ENCODE measurements at places on chromosomes 6 and 20. TPM values are rescaled to one million over a fixed set of nuclear protein-coding genes. Genes with fewer than 3 reads are reported as not detected.

DNA sequence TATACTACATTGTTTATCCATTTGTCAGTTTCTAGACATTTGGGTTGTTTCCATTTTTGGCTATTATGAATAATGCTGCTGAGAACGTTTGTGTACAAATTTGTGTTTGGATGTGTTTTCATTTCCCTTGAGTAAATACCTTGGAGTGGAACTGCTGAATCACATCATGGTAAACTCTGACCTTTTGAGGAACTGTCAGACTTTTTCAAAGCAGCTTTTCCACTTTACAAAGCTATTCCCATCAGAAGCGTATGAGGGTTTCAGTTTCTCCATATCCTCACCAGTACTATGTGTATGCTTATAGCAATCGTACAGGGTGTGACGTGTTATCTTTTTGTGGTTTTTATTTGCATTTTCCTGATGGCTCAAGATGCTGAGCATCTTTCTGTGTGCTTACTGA lies 103.7 kb downstream of the MYO6 start:
- DNase-seq = no peak

GRCh38 chr6:161056451-161056850 lies 64.9 kb downstream of the MAP3K4 start:
- DNase-seq = no peak

- no peak for DNase-seq
These were observed 13.5 kb downstream of the PLAGL2 start for GRCh38 chr20:32193996-32194395.

- no peak for DNase-seq
These were observed 1.5 kb downstream of the GPANK1 start for GRCh38 chr6:31663126-31663960.

DNA sequence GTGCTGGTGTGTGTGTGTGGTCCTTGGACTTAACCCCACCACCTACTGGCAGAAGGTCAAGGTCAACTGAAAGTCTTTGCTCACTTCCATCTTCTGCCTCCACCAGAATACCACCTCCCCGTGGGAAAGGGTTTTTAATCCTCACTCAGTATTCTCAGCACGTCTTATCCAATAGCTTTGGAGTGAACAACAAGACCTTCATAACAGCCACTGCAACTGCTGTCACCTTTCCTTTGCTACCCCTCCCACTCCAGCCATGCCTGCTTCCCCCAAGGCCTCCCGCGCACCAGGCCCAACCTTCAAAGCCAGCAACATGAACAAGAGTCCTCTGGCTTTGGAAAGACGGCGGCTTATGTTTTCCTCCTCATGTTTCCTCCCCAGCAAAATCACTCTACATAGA lies 787 bp upstream of the BTN2A2 start:
- no peak for DNase-seq

DNA sequence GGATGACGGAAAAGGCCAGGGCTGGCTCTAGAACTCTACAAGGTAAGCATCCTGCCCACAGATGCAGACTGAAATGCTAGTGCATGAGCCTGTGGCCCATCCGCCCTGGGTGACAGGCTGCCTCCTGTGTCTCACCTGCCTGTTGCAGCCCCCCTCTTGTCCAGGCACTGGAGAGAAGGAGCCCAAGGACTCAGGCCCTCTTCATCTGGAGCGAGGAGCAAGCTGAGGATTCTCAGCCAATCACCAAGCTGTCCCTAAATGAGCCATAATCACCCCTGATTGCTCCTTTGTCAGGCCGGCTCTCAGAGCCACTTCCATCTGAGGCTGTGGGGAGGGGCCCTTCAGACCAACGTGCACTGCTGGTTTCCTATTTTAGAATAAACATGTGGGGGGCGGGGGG lies 10.0 kb upstream of the SLC32A1 start:
- no peak for DNase-seq

- DNase-seq = peak; percentile 88
These were observed 1.2 kb downstream of the SLC2A4RG start for GRCh38 chr20:63740627-63741353.

DNA sequence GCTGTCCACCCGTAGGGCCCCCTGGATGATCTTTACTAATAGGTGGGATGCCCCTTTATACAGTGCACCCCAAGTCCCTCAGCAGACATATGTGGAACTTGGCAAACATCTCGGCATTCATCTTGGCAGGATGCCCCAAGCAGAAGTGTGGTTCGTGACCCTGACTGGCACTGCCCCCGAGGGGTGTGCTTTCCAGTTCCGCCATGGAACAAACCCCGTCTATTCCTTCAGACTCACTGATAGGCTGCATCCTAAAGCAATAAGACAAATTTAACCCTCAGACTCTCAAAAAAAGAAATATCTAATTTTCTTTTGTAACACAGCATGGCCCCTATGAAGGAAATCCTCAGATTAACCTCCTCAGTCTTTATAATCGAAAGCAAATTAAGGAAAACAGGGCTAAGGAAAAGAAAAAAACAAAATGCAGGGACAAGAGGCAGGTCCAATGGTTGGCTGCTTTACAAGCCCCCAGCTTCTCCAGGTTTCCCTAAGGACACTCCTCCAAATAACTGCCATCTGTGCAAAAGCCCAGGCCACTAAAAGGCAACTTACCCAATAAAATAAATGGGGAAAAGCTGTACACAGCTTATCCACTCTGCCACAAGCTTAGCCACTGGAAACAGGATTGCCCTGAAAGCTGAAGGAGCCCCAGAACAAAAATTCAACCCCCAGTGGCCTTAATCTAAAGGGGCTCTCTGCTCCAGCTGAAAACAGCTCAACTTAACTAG lies 30.5 kb upstream of the RIPK1 start:
- DNase-seq = no peak

DNA sequence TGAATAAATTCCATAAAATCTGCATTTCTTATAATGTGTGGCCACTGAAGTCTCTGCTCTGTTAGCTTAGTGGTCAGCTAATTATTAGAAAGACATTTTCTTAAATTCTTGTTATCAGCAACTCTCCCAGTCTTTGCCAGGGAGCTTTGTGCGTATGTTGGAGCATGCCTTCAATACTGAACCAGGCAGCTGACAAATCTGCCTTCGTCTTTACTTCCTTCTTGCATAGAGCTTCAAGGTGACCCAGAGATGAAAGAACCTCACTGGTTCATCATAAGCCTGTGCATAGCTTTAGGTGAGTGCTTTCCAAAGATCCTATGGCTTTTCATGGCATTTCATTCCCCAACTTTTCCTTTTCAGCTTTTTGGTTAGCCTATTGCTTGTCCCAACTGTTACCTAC lies 43.0 kb upstream of the NELFCD start:
- no peak for DNase-seq

DNA sequence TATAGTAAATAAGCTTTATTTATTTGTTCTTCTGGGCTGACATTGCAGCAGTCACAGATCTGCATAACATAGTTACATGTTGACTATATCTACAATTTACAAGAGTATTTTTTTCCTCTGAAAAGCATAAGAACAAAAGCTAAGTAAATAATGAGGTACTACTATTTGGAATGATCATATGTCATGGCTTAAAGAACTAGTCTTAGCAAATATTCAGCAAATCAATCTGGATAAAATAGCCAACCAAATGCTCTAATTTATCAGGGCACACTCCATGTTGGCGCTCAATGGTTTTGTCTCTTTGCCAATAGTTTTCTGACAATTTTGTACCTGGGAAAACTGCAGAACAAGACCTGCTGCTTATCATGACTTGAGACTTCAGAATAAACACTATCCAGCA lies 233.4 kb upstream of the RIN2 start:
- DNase-seq = no peak

GRCh38 chr20:1242530-1242929 lies 16.7 kb downstream of the RAD21L1 start:
- DNase-seq = no peak

DNA sequence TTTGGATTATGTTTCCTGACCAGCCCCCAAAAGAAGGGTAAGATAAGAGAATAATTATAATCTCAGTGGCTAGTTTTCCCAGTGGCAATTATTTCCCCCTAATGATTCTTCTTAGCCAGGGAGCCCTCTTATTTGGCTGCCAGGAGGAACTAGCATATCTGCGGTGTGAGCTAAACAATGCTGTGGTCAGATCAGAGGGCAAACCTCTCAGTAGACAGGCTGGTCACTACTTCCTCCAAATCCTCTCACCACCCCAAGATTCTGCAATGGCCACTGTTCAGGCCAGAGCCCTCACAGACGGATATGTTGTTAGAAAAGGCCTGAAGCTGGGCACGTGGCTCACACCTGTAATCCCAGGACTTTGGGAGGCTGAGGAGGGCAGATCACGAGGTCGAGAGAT lies 273.4 kb upstream of the SASH1 start:
- DNase-seq = no peak

Gene BPIFB1
- total RNA-seq = 0.08 TPM

Gene CDH4
- 0.19 TPM for total RNA-seq

Measured in liver (tissue), 10 donors.